Activated naive CD8-positive, alpha-beta T cell treated with anti-CD3 and anti-CD28 coated beads, Interleukin-2, amount 50 U/mL, for 16 hours (primary cell): ENCODE measurements at places on chromosomes 2 and 18.

- no peak for DNase-seq
Measured at GRCh38 chr2:159266554-159266953, 19.9 kb downstream of the WDSUB1 start.

DNA sequence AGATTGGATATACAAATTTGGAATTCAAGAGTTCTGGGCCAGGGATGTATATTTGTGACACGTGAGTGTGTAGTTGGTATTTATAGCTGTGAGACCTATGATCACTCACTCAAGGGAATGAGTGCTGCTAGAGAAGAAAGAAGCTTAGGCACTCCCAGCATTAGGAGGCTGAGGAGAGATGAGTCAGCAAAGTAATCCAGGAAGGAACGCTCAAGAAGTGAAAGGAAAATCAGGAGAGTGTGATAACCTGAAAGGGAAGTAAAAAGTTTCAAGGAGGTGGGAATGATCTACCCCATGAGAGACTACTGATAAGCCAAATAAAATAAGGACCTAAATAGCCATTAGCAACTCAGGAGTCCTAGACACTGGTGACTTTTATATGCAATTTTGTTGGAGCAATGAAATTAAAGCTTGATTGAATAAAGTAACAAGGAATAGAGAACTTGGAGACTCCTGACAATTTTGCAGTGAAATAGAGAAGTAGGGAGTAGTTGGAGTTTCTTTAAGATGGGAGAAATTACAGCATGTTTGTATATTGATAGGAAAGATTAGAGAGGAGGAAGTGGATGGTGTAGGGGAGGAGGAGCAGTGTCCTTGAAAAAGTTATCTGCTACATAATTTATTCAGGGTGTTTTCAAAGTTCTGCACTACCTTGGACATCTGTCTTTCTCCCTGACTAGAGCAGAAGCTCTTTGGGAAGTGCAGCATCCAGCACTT lies 89.9 kb downstream of the UBE2E3 start:
- no peak for DNase-seq

GRCh38 chr2:226818930-226819329 lies 16.9 kb upstream of the RHBDD1 start:
- DNase-seq: no peak

DNA sequence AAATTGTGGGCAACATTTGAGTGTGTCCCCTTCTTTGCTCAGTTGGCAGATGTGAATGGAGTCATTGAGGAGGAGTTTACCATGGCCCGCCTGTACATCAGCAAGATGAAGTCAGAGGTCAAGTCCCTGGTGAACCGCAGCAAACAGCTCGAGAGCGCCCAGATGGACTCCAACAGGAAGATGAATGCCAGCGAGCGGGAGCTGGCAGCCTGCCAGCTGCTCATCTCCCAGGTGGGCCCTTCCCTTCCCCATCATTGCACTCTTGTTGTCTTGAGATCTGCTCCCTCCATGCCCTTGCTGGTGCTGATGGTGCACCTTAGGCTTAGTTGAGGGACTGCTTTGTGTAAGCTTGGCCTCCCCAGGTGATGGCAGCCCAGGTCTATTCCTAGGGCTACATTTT lies 47.5 kb upstream of the LYPD6B start:
- no peak for DNase-seq

DNA sequence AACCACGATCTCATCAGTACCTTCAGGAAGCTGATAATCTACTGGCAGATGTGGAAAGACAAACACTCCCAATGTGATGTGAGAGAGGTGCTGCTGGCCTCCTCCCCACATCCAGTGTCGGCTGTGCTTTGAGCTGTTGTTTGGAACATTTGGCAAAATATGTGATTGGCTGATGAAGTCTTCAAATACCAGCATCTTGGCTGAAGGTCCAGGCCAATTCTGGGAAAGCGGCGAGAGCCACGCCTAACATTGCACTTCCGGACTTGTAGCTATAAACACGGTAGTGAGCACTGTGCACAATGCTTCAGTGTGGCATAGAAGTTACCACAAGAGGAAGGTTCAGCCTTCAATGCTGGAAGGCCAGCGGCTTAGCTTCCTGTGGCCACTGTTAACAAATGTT lies 198.8 kb downstream of the DCDC2C start:
- no peak for DNase-seq
